ENCODE measurements at places on chromosomes 5 and 9. TPM values are rescaled to one million over a fixed set of nuclear protein-coding genes. Genes with fewer than 3 reads are reported as not detected.

Gene GLDC
- not detected for polyA plus RNA-seq

Gene MYO10
- polyA plus RNA-seq: 0.02 TPM

Gene SGCD
- not detected for polyA plus RNA-seq

Gene HMMR
- polyA plus RNA-seq: not detected

Gene PRPF4
- polyA plus RNA-seq: 19.7 TPM

Gene ARSI
- not detected for polyA plus RNA-seq

Gene TMEM252
- not detected for polyA plus RNA-seq

Gene OR13C4
- polyA plus RNA-seq: not detected

Gene RFESD
- 10.7 TPM for polyA plus RNA-seq

Gene SLCO4C1
- not detected for polyA plus RNA-seq

Gene NKD2
- not detected for polyA plus RNA-seq

Gene GABRG2
- polyA plus RNA-seq: not detected

Gene CCDC180
- 0.76 TPM for polyA plus RNA-seq

Gene PPP3R2
- polyA plus RNA-seq: not detected

Gene SH3GL2
- polyA plus RNA-seq: not detected

Gene IFNB1
- not detected for polyA plus RNA-seq

Gene MARCOL
- not detected for polyA plus RNA-seq

Gene MSMP
- not detected for polyA plus RNA-seq

Gene PCDHB10
- polyA plus RNA-seq: not detected

Gene CA9
- polyA plus RNA-seq: not detected
